ENCODE measurements at places on chromosomes 13 and 19.
A peak's percentile ranks its signal among the peaks of the same experiment; 100 is the strongest.

DNA sequence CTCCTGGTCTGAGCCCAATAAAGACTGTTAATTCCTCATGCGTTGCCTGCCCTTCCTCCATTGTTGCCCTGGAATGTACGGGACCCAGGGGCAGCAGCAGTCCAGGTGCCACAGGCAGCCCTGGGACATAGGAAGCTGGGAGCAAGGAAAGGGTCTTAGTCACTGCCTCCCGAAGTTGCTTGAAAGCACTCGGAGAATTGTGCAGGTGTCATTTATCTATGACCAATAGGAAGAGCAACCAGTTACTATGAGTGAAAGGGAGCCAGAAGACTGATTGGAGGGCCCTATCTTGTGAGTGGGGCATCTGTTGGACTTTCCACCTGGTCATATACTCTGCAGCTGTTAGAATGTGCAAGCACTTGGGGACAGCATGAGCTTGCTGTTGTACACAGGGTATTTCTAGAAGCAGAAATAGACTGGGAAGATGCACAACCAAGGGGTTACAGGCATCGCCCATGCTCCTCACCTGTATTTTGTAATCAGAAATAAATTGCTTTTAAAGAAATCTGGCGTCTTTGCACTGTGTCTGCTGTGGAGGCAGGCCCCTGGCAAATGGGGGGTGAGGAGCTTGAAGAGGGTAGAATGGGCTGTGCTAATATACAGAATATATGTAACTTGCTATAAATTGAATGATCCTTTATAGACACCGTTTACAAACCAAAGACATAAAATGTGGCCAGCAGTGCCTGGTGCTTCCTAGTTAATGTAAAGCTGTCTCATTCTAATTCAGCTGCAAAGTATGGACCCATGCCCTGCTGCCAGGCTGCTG lies 4.2 kb upstream of the RPS11 start:
- DNase-seq, result no peak

GRCh38 chr13:75934889-75935288 lies 298.8 kb downstream of the LMO7 start:
- DNase-seq, result no peak

DNA sequence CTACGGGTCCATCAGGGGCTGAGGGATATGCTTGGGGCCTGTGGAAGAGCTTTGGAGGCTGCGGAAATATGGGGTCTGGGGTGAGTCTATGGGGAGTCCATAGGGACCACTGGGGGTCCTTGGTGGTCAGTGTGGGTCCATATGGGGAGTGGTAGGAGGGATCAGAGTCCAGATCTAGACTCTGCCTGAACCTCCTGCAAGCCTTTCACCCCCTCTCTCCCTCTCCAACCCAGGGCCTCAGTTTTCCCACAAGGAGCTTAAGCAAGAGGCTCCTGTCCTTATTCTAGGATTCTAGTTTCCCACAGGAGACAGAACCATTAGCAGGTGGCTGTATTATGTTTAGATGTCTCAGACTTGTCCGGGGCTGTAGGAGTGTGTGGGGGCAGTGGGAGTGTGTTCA lies 161.9 kb upstream of the TSHZ3 start:
- DNase-seq, result no peak

DNA sequence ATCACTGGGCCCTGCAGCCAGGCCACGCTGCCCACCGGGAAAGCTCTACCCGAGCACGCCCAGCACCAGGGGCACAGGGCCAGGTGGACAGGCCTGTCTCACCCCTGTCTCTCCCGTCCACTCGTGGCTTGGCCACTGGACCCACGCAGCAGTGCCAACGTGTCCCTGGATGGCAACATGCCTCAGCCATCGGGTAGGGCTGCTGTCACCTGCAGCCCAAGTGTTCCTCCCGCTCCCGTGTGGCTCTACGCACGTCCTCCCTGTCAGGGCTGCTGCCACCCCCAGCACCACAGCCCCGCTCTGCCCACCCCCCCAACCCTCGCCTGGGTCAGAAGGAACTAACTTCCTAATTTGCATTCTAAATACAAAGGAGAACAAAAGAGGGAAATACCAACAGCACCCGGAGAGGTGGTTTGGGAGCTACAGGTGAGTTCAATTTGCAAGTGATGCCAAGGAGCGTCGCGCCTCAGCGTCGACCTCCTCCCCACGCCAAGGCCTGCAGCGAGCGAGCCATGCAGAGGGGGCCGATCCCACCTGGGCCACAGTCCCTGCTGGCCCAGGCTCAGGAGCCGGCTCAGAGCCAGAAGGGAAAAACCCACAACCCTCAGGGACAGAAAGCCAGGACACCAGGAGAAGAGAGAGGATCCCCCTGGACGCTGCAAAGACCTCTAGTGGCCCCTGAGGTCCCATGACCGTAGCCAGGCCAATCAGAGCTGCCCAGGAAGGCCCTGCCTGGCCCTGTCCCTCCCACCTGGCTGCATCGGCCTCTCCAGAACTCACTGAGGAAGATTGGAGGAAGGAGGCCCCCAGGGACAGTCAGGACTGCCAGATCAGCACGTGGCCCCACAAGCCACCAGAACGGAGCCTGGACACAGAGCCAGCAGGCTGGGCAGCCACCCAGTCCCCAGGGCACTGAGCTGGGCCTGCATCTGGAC lies 128.4 kb upstream of the SPACA7 start:
- DNase-seq, result no peak

DNA sequence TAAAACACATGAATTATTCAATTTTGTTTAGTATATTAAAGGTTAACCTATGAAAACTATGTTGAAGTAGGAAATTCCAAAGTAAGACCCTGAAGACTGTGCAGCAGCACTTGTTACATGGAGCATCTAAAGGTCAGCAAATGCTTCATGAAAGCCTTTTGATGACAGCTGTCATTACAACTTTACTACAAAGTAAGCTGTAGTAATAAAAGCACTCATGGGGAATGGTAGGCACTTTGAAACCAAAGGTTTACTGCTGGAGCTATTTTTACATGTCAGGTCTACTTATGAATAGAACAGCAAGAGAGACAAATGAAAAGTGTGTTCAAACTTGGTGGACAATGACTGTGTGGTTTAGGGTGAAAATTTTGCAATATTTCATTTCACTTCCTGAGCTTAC lies 672.5 kb upstream of the PCDH20 start:
- DNase-seq, result no peak

GRCh38 chr13:51270623-51271415 lies 48.6 kb downstream of the FAM124A start:
- no peak for DNase-seq

GRCh38 chr13:23965346-23965745 lies 68.0 kb upstream of the C1QTNF9B start:
- no peak for DNase-seq

DNA sequence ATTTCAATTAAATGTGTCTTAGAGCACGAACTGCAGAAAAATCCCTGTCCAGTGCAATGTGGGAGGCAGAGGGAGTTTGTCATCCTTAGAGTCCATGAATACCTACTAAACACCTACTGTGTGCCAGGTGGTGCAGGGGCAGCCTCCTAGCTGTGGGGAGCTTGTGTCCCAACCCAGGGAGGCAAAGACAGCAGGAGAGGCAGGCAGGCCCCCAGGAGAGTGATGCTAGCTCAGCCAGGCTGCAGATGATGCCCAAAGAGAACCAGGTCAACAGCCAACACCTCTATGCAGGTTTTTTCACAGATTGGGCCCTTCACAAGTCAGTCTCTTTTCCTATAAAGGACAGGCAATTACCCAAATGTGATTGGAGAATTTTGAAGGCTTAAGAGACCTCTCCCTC lies 108.2 kb upstream of the UQCRFS1 start:
- no peak for DNase-seq

DNA sequence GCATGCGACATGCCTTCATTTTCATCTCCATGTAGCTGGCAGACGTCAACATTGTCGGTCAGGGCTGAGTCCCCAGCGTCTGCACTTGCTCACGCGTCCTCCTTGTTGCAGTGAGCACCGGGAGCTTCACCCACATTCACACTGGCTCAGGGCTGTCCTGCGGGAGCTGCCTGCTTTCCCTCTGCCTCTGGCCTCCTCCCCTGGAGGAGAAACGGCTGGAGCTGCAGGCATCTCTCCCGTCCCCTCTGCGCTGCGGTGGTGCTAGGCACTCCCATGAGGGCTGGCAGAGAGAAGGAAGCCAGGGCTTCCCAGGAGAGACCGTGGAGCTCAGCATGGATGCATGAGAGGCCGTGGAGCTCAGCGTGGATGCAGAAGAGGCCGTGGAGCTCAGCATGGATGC lies 18.4 kb upstream of the TMEM255B start:
- no peak for DNase-seq

DNA sequence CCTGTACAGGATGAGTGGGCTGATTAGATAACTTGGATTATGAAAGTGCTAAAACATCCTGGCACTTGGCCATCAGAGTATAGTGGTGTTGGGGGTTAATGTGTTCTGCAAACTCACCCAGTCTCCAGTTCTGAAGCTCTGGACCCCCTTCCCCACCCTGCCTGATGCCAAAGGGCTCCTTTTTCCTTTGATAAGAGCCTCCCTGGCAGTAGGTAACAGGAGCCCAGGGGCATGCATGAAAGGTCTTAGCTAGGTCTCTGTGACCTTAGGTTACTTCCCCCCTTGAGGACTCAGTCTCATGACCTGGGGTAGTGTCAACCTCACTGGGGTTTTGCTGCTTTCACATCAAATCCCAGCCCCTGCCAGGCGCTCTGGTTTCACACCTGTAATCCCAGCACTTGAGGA lies 2.5 kb downstream of the RPS28 start:
- no peak for DNase-seq

- DNase-seq, result no peak
Observed at GRCh38 chr13:95193509-95194230, 107.6 kb downstream of the ABCC4 start.

DNA sequence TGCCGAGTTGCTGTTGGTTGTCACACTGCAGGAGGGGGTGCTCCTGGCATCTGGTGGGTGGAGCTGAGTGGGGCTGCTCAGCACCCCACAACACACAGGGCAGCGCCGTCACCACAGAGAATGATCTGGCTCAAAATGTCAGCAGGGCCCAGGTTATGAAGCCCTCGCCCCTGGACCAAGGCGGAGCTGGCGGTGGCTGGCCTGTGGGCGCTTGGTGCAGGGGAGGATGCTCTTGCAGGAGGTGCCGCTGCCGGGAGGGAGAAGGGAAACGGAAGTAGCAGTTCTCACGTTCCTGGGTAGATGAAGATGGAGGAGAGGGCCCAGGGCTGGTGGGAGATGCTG lies 14.2 kb upstream of the LENG8 start:
- no peak for DNase-seq

DNA sequence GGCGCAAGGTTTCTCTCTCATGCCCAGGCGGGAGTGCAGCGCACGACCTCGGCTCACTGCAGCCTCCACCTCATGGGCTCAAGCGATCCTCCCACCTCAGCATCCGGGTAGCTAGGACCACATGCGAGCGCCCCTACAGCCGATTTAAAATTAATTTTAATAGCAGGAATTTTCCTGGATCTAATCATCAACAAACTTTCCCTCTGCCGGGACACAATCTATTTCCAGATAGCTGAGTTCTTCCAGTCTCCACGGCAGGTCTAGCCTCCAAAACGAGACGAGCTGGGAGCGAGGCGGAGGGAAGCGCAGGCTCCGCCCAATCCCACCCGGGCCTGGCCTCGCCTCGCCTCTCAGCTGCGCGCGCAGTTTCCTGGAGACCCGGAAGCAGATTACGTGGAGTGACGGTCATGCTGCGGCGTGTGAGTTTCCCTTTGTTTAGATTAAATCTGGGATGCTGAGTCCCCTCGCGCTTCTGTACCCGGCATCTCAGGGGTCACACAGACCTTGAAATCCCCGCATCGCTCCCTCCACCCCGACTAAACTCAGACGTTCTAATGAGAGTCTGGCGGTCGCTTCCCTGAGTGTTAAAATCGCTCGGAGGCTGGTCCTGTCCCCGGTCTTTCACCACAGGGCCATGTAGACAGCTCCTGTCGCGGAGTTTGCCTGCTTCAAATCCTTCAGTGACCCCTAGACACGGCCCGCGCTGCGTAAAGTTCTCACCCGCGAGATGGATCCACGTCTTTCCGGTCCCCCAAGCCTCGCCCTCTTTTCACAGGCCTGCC lies at the start of gene ZNF880:
ZNF880 (plus strand) TSS at position 365 of the 782 bp plus-strand sequence; CDS start at position 408, 43 bp downstream.
- DNase-seq, result peak; percentile 98

DNA sequence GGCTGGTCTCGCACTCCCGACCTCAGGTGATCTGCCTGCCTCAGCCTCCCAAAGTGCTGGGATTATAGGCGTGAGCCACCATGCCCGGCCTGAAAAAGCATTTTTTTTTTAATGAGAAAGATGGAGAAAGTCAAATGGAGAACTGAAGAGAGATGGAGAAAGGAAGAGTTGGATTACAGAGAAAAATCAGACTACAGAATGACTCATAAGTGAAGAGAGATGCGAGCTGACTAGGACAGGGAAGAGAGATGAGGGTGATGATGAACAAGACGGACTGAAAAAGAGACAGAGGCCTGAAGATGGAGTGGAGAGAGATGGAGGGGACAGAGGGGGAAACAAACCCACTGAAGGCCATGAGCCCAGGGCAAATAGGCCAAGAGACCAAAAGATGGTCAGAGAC lies 1.5 kb downstream of the DHX34 start:
- DNase-seq, result no peak

- DNase-seq, result no peak
Observed at GRCh38 chr13:60411983-60412382, 15.0 kb downstream of the TDRD3 start.

GRCh38 chr19:39425744-39426143 lies 10.0 kb downstream of the RPS16 start:
- no peak for DNase-seq

DNA sequence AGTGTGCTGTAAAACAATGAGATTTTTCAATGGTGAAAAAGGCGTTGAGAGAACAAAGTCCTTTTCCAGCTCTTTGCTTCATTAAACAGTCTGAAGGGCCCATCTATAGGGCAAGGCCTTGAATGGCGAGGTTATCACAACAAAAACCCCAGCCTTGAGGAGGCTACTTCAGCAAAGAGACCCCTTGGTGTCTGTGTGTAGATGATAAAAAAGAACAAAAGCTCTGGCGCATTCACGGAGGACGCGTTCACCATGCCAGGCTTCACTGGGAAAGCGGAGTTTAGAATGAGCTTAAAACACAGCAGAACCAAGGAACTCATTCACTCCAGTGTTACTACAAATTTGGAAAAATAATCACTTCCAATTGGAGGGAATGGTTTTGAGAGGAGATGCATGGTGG lies 530.0 kb upstream of the ARGLU1 start:
- no peak for DNase-seq

DNA sequence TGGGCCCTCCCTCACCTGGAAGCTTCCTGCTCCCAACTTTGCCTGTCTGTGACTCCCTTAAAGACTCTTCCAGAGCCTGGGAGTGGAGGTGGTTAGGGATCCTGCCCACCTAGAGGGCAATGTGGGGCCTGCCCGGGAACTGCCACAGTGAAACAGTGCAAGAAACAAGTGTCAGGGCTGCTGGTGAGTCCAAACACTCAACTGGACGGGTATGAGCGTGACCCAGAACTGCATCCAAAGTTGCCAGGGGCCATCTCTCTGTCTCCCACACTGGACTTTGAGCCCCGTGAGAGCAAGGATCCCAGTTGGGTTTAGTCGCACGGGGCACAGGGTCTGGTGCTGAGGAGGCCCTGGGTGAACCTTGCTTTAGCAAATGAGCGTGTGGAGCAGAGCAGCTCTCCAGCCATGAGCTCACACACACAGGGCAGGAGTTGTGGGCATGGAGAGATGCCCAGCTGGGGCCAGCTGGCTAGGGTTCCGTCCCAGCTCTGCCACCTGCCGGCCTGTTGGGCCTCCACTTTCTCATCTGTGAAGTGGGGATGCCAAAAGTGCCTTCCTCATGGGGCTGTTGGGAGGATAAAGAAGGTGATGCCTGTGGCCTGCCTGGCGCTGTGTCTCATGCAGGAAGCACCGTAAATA lies 2.8 kb upstream of the NUMBL start:
- DNase-seq, result no peak
